ENCODE measurements at places on chromosomes 13 and 19.

DNA sequence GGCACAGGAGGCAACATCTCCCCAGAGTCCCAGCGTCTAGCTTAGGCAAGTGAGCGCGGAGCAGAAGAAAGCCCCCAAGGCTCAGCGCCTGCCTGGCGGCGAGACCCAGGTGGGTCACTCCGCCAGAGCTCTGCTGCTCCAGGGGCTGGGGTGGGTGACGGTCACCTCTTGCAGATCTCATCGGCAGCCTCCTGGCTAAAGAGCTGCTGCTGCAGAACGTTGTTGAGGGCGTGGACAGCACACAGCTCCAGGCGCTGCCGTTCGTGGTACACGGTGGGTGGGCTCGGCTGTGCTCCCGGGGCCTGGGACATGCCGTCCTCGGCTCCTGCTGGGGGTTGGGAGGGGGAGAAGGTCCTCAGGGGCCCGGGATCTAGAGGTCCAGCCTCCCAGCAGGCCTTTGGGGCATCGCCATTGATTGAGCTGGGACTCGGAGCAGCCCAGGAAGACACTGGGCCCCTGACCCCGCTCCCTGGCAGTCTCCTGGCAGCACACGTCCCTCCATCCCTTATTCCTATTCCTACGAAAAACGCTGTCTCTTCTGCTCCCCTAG, 795 bp downstream of the JOSD2 start:
- DNase-seq = no peak

GRCh38 chr19:33283589-33283988, 18.7 kb downstream of the CEBPA start:
- DNase-seq = no peak

DNA sequence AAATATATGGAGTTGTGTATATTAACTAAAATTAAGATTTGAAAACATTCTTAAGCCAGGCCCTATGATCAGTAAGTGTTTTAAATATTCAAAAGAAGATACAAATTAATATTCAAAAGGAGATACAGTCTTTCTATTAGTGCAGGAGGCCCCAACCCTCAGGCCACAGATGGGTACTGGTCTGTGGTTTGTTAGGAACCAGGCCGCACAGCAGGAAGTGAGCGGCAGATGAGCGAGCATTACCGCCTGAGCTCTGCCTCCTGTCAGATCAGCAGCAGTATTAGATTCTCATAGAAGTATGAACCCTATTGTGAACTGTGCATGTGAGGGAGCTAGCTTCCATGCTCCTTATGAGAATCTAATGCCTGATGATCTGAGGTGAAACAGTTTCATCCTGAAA, 232.9 kb downstream of the FOXO1 start:
- no peak for DNase-seq

GRCh38 chr19:15417699-15418098, 1.1 kb downstream of the AKAP8L start:
- no peak for DNase-seq

DNA sequence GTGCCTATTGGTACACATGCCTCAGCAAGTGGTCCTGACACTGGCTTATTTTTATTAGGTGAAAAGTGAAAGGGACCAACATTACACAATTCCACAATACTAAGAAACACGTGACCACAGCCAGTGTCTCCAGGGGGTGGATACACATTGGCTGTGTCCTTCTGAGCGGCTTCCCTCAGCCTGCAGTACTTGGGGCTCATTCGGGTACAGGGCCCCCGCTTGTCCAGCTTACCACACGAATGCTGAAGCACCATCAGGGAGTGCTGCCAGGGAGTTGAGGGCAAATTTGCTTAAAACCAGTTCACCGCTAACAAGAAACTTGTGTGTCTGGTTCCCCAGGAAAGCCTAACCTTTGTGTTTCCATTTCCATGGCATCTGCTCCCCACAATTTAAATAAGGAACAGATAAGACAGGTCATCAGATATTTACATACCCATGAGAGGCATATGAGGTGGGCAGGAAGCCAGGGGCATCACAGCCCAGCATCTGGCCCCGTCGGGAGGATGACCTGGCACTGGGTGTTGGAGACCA, 23.3 kb downstream of the PBX4 start:
- DNase-seq = no peak

- DNase-seq = no peak
These were observed 3.5 kb downstream of the KLF2 start for GRCh38 chr19:16327911-16328823.
